ENCODE measurements at places on chromosomes 4 and X.
A peak's percentile ranks its signal among the peaks of the same experiment; 100 is the strongest.

- DNase-seq, result peak; percentile 63
Measured at GRCh38 chr4:53185869-53186585, 179.8 kb downstream of the SCFD2 start.

GRCh38 chr4:82797040-82797404 lies 1.6 kb downstream of the SCD5 start:
- no peak for DNase-seq

GRCh38 chr4:102537269-102537668 lies 36.1 kb downstream of the NFKB1 start:
- peak; percentile 55 for DNase-seq

GRCh38 chr4:57098941-57099340 lies 11.2 kb downstream of the IGFBP7 start:
- DNase-seq, result peak; percentile 91

- DNase-seq, result no peak
Measured at GRCh38 chr4:170001011-170001744, 25.0 kb downstream of the MFAP3L start.

DNA sequence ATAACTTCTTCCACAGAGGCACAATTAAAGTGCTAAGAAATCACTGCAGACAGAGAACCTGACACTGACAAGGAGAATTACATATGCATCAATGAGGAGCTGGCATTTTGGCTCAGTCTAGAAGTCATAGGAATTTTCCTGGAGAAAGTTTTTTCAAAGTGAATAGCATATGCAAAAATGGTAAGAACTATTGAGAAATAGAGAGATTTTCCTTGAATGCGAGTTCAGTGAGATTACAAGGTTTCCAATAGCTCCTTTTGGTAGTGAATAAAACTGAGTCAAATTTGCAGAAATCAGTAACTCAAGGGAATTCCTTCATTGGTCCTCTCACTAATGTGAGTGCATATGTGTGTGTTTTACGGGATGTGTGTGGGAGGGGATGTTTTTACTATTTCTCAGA lies 557.5 kb downstream of the PPARGC1A start:
- DNase-seq, result no peak

GRCh38 chr4:74258963-74259362 lies 49.3 kb upstream of the EPGN start:
- peak; percentile 85 for DNase-seq

DNA sequence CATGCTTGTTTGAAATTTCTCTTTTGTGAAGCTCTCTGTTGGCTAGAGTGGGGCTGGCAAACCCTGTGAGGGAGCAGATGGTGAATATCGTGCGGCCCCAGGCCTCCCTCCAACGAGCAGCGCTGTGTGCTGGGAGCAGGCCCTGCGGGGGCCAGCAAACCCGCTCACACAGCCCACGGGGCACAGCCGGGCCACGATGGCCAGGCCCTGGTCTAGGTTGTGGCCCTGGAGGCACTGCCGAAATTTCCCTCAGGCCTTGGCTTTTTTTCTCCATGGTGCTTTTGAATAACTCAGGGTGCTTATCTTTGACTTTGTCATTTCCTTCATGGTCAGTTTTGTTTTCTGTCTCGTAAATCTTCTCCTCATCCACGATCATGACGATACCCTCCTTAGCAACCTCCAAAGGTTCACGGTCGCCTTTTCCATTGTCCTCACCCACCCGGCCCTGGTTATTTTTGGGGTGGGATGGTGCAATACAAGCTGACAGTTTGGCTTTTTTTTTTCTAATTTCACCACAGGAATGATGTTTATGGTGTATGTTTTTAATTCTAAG lies 20.7 kb downstream of the PCGF3 start:
- DNase-seq, result no peak

DNA sequence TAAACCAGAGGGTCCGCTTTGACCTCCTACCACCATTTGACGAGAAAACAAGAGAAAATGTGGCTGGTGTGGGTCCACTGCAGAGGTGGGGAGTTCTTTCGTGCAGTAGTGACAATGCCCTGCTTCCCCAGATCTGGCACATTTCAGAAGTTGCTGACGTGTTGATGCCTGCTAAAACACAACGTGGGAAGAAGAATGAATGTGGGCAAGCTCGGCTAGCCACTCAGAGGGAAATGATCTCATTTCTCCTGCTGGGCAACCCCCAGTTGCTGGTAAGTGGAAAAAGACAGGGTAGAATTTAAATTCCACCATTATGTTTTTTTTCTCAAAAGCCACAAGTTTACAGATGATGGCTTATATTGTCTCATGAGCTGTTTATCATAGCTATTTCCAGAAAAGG lies 77.9 kb downstream of the LUZP4 start:
- peak; percentile 40 for DNase-seq

GRCh38 chrX:148466292-148466691 lies 34.1 kb upstream of the AFF2 start:
- DNase-seq, result no peak

DNA sequence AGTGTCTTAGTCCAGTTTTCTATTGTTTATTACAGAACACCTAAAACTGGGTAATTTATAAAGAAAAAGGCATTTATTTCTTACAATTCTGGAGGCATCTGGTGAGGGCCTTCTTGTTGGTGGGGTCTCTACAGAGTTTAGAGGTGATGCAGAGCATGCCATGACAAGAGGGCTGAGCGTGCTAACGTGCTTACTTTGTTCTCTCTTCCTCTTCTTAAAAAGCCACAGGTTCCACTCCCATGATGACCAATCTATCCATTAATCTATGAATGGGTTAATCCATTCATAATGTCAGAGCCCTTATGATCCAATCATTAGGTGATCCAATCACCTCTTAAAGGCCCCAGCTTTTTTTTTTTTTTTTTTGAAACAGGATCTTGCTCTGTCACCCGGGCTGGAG lies 291.5 kb upstream of the GALNTL6 start:
- no peak for DNase-seq

- no peak for DNase-seq
Measured at GRCh38 chr4:38442073-38442788, 221.8 kb upstream of the KLF3 start.

DNA sequence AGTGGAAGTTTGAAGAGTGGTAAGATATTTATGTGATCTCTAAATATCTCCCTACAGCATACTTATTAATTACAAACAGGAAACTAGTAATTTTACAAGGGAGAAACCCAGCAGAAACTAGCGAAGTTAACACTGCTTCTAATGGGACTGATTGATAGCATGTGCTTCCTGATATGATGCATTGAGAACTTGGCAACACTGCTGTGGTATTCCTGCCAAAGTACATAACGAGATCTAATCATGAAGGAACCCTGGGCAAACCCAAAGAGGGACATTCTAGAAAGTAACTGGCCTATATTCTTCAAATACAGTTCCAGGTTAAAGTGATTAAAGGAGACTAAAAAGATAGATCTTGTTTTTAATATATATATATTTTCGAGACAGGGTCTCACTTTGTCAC lies 4.6 kb upstream of the GPR34 start:
- DNase-seq, result peak; percentile 12

Data from umbilical cord (tissue), 2 donors.